ENCODE measurements at places on chromosomes 7 and 10.

- DNase-seq = no peak
Observed at GRCh38 chr10:45052700-45053099, 52.0 kb downstream of the ZNF22 start.

DNA sequence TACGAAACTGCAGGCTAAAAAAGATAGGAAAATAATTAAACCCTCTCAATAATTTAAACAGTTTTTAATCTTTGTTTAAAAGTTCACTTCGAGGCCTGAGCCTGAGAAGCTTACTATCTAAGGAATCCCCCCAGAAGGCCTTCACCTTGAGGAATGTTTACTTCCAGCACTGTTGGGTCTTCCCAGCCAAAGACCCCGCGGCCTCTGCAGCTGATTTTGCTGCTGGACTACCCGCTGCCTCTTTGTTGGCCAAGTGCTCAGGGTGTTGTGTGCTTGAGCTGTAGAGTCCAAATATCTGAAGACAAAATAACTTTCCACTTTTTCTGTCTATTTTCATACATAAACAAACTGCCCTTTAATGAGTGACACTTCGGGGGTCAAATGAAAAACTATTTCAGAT lies 292.7 kb downstream of the GLRX3 start:
- DNase-seq = no peak

- peak; percentile 74 for DNase-seq
Observed at GRCh38 chr10:60611291-60611747, 167.0 kb upstream of the CDK1 start.

DNA sequence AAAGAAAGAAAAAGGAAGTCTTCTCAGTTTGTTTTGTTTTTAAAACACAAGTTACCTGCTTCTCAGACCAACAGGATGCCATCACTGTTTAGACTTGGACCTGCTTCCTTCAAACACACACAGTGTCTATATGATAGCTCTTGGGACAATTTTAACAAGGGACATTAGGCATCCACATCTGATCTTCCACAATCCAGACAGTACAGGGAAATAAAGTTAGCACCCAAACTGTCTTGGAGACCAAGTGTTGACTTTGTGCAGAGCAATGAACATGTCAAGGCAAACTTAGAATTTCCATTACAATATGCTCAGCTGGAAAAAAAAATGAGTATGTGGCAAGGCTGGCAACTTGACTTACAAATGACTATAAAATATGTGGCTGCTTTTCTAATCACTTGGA lies 80.9 kb downstream of the SGMS1 start:
- no peak for DNase-seq

- DNase-seq = no peak
Observed at GRCh38 chr7:38051786-38052185, 126.3 kb upstream of the STARD3NL start.

DNA sequence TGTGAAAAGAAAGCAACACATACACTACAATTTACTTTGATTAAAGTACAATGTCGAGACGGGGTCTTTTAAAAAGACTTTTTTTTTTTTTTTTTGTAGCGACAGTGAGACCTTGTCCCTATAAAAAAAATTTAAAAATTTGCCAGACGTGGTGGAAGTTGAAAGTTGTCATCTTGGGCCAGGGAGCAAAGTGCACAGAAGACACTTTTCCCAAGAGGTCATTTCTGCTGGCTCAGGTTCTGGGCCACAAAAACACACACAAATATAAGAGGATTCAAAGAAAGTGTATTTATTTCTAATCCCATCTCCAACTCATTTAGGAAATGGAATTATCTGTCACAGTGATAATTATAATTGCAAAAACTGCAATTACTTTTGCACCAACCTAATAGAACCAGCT lies 24.7 kb downstream of the SLC26A3 start:
- no peak for DNase-seq

- peak; percentile 86 for DNase-seq
Observed at GRCh38 chr10:59971915-59972314, 65.6 kb upstream of the CCDC6 start.

GRCh38 chr7:139022286-139022685 lies 13.6 kb downstream of the ZC3HAV1L start:
- no peak for DNase-seq

DNA sequence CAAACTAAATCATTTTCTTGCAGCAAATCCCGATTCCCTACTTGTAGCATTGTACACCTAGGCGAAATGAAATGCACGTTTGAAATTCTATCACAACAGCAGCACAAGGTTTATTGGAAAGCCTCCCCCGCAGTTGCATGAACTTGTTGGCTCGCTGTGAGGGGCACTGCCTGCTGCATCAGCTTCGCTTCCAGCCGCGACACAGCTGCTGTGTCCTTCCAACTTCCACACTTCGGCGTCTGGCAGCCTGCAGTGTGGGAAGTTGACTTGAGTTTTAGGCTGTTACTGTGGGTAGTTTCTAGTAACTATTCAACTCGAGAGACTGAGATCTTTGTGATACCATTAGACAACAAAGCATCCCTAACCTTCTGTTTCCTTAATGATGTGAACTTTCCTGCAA lies 315.8 kb upstream of the TPK1 start:
- DNase-seq = no peak

DNA sequence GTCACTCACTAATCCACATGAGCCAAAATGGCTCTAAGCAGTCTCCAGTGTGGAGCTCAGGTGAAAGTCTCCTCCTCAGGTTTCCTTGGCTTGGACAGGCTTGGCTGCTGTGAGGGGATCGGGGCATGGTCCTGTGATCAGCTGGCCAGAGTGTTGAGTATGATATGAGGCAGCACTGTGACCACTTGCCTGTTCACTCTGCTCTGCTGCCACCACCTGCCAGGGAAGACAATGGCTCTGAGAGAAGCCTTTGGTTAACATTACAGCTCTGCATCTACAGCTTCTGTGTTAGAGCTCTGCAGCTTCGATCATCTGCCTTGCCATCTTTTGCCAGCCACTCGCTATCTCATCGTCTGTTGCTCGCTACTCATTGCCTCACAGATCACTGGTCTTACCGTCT lies 20.1 kb upstream of the PTN start:
- no peak for DNase-seq

GRCh38 chr7:34220506-34221185 lies 315.3 kb downstream of the BMPER start:
- no peak for DNase-seq

GRCh38 chr10:103793429-103793828 lies 61.9 kb downstream of the SH3PXD2A start:
- no peak for DNase-seq

GRCh38 chr7:45185028-45185863 lies 27.7 kb downstream of the RAMP3 start:
- DNase-seq = no peak

GRCh38 chr10:128267581-128267980 lies 141.4 kb upstream of the MKI67 start:
- no peak for DNase-seq

GRCh38 chr10:32891261-32891660 lies 66.8 kb downstream of the ITGB1 start:
- DNase-seq = no peak

- no peak for DNase-seq
Observed at GRCh38 chr10:7449063-7449695, 38.3 kb upstream of the SFMBT2 start.

GRCh38 chr10:69895759-69896158 lies 94.1 kb downstream of the COL13A1 start:
- DNase-seq = peak; percentile 49

GRCh38 chr7:142301299-142301698 lies 43.4 kb upstream of the PRSS58 start:
- no peak for DNase-seq

- DNase-seq = no peak
Observed at GRCh38 chr7:151339651-151340382, 1.8 kb upstream of the NUB1 start.

DNA sequence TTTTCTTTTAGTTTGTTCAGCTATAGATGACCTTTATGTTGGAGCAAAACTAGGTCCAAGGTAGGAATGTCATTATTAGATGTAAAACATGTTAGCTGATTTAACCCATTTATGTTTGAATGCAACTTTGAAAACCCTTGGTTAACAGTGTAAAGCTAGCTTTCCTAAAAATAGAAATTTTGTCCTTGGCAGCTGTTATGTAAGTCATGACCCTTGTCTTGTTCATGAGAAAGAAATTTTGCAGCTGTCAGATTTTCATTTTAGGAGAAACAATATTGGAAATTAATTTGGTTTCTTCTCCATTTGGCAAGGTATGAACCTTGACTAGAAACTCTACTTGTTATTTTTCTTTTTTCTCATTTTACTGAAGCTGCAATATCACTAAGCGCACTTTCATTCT lies 23.9 kb upstream of the CCAR1 start:
- DNase-seq = no peak

- peak; percentile 12 for DNase-seq
Observed at GRCh38 chr7:11931307-11931706, 99.3 kb upstream of the THSD7A start.

DNA sequence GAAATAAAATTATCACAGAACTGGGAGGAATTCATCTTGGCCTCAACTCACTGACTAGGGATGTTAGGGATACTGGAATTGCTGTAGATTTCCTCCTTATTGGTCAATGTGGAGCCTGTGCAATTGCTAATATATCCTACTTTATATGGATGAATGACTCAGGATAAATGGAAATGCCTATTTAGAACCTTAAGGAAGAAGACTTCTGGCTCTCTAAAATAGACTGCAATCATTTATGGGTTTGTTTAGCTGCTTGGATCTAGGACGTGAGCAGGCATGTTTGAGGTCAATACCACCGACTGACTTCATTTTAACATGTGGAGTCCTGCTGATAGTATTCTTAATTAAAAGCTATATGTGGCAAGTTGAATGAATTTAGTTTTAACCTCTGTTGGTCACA lies 1040.1 kb upstream of the LRRN3 start:
- DNase-seq = peak; percentile 2

DNA sequence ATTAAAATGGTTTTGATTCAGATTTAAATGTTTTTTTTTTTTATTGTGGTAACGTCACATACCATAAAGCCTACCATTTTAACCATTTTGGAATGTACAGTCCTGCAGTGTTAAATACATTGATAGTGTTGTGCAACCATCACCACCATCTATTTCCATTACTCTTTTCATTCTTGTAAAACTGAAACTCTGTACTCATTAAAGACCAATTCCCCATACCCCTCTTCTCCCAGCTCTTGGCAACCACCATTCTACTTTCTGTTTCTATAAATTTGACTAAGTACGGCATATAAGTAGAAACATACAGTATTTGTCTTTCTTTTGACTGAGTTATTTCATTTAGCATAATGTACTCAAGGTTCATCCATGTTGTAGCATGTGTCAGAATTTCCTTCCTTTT lies 96.2 kb downstream of the EXOC4 start:
- no peak for DNase-seq

DNA sequence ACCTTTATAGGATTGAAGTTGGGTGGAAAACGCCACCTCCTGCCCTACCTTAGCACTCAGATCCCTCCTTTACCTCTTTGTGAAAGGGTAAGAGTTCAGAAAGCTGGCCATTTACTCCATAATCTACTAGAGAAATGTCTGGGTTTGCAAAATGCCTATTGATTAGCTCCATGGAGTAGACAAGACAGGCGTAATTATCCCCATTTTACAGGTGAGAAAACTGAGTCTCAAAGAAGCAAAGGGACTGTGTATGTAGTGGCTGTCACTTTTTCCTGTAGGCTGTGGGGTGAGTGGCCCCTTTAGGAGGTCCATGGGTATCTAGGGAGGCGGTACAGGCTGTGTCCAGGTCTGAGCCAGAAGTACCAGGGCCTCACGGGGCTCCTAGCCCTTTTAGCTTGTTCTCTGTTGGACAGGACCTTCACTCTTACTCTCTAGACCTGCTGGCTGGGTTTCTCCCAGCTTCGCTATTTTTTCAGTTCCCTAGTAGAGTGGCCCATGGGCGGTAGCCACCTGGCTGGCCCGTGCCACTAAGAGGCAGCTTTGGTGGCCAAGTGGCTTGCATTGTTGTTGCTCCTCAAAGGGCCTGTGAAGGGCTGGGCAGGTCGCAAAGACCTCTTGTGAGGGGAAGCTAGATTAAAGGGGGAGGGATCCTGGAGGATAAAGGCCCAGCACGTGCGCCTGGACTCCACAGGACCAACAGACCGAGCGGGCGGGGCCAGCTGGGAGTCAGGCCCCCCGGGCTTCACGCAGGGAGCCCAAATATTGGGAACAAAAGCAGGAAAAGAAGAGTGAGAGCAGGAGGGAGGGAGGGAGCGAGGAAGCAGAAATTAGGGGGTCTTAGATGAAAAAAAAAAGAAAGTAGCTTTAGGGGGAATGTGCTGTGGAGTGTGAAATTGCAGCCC lies 4.7 kb upstream of the PAX2 start:
- DNase-seq = no peak

DNA sequence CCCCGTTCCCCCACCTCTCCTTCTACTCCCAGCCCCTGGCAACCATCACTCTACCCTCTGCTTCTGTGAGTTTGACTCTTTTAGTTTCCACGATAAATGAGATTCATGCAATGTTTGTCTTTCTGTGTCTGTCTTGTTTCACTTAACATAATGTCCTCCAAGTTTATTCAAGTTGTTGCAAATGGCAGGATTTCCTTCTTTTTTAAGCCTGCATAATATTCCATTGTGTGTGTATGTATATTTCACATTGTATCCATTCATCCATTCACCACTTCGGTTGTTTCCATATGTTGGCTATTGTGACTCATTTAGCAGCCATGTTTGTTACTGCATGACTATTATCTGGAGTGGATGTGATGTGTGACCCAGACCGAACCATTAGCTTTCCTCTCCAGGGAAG lies 64.3 kb downstream of the VIM start:
- DNase-seq = no peak

GRCh38 chr7:100867040-100867775 lies at the start of gene TRIP6:
TRIP6 (plus strand) TSS chr7:100867387; CDS start chr7:100867498, 111 bp downstream.
- peak; percentile 97 for DNase-seq

DNA sequence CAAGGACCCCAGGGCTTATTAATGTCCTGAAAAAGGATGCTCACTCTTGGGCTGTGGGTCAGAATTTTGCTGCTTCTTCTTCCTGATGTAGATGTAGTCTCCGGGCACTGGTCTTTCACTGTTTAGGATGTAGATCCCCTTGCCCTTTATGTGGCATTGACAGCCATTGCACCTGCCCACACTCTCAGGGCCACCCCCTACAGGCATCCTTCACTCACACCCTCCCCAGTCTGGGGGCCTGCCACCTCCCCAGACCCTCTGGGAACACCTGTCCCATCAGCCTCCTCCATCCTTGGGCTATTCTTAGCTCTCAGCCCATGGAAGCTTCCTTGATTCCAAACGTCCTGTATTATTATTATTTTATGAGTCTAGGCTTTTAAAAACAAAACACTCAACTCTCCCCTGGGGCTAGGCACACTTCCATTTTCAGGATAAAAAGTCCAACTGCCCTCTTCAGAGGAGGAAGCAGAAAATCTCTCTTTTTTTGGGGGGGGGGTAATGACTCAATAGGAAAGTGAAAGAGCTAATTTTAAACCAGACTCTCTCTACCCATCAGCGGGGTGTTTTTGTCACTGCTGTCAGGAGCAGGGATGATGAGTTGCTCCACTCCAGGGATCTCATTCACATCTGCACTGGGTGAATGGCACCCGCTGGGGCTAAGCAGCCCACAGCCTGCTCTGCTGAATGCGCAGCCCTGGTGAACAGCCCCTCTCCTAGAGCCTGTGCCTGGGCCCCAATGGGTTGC lies 11.5 kb upstream of the KLRG2 start:
- no peak for DNase-seq

- no peak for DNase-seq
Observed at GRCh38 chr7:93198472-93198871, 27.8 kb downstream of the HEPACAM2 start.
